Smooth muscle cell of the pulmonary artery (primary cell): ENCODE measurements at places on chromosomes 4 and X. TPM values are rescaled to one million over a fixed set of nuclear protein-coding genes. Genes with fewer than 3 reads are reported as not detected.

CYLC1 gene
- not detected in 2 replicates for total RNA-seq

SPANXA1 gene
- not detected in 2 replicates for total RNA-seq

PPP4R3C gene
- total RNA-seq = not detected in 2 replicates

CSAG3 gene
- not detected in 2 replicates for total RNA-seq

GPRASP1 gene
- 2.8 and 4.6 TPM in 2 replicates for total RNA-seq

NHS gene
- 4.4 and 5.1 TPM in 2 replicates for total RNA-seq

FAM184B gene
- 0.07 and 0.10 TPM in 2 replicates for total RNA-seq

PAGE4 gene
- not detected in 2 replicates for total RNA-seq

PRPS2 gene
- total RNA-seq = 15.9 and 25.2 TPM in 2 replicates

IL3RA gene
- total RNA-seq = 0.07 TPM in 1 of 2 replicates, not detected in the other

SMARCA1 gene
- total RNA-seq = 70.9 and 83.1 TPM in 2 replicates

UGT2B10 gene
- total RNA-seq = not detected in 2 replicates

TLR6 gene
- 0.50 and 2.5 TPM in 2 replicates for total RNA-seq

USP53 gene
- 52.8 and 59.0 TPM in 2 replicates for total RNA-seq

CMC4 gene
- total RNA-seq = 11.4 and 14.3 TPM in 2 replicates

JAKMIP1 gene
- total RNA-seq = not detected in 2 replicates

SPOCK3 gene
- total RNA-seq = 0.65 and 4.1 TPM in 2 replicates

ALAS2 gene
- total RNA-seq = not detected in 2 replicates

TBX22 gene
- not detected in 2 replicates for total RNA-seq

HSFX3 gene
- total RNA-seq = not detected in 2 replicates

TLR2 gene
- 0.07 and 0.66 TPM in 2 replicates for total RNA-seq

SMR3B gene
- total RNA-seq = not detected in 2 replicates

LRP2BP gene
- 0.65 and 0.76 TPM in 2 replicates for total RNA-seq

ABCB7 gene
- 17.1 and 23.4 TPM in 2 replicates for total RNA-seq

PAGE5 gene
- not detected in 2 replicates for total RNA-seq

DCAF8L2 gene
- total RNA-seq = 0.20 TPM in 1 of 2 replicates, not detected in the other

GNRHR gene
- not detected in 2 replicates for total RNA-seq

EMCN gene
- total RNA-seq = 3.6 and 4.1 TPM in 2 replicates

ANK2 gene
- 85.0 and 132 TPM in 2 replicates for total RNA-seq

TACC3 gene
- 4.9 and 7.0 TPM in 2 replicates for total RNA-seq

SSX1 gene
- total RNA-seq = not detected in 2 replicates

ACSL4 gene
- 124 and 170 TPM in 2 replicates for total RNA-seq

MGAT4D gene
- not detected in 2 replicates for total RNA-seq

AMER1 gene
- total RNA-seq = 2.6 and 3.6 TPM in 2 replicates
